ENCODE measurements at places on chromosomes 11 and 22.

GRCh38 chr22:43829904-43830851 lies 18.1 kb upstream of the EFCAB6 start:
- DNase-seq = no peak

DNA sequence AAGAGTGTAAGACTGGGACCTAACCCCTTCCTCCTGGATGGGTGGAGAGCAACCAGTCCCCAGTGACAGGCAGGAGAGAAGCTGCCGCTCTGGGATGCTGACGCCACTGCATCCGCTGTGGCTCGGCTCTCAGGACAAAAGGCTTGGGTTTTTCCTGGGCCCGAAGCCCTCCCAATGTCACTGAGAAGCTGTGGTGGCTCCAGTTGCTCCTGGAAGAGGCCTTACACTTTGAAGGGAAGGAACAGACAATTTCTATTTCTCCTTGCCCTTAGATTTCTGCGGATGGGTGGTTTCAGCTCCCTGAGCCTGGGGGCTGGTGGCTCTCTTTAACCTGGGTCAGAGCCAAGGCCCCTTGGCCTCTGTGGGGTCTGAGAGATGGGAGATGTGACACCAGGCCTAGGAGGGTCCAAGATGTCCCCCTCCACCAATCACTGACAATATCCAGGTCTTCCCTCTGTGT lies 21.4 kb downstream of the TPBGL start:
- DNase-seq = no peak

DNA sequence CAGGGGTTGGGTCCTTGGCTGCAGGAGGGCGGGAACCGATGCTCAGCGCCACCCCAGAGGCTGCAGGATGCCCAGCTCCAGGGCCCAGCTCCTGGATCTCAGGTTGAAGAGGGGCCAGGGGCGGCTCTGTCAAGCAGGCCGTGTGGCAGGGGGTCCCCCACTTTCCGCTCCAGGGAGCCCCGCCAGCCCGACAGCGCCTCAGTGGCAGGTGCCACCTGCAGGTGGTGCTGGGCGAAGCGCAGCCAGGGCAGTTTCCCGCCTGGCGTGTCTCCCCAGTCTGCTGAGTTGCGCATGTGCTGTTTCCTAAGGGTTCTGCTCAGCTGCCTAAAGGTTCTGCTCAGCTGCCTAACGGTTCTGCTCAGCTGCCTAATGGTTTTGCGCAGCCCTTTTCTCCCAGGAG lies 442.1 kb downstream of the POTEH start:
- no peak for DNase-seq

GRCh38 chr11:125842321-125842948 lies 9.3 kb downstream of the PATE4 start:
- DNase-seq = no peak

DNA sequence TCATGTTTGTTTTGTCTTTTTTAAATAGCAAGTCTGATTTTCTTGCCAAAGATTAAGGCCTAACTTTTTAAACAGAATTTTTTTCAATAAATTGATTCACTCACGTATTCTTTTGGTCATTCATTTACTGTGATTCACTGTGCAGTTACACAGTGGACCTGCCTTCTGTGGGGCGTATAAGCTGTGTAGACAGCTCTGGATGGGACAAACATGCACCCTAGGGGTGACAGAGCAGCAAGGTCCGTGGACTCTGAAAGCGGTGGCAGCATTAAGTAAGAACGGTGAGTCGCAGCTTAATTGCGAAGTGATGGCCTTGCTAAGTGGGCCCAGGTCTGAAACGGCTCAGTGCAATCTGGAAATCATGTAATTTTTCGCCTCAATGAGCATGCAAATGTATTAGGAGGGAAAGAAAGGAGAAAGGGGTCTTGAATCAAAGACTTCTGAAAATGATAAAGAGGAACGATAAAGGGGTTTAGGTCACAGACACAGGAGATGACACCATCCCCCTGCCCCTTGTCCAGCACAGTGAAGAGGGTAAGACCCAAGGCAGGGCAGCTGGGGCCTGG lies 113.1 kb downstream of the SPATA19 start:
- DNase-seq = no peak

Measured in nephron progenitor cell (in vitro differentiated cells).